ENCODE measurements at places on chromosomes 2 and 18.

DNA sequence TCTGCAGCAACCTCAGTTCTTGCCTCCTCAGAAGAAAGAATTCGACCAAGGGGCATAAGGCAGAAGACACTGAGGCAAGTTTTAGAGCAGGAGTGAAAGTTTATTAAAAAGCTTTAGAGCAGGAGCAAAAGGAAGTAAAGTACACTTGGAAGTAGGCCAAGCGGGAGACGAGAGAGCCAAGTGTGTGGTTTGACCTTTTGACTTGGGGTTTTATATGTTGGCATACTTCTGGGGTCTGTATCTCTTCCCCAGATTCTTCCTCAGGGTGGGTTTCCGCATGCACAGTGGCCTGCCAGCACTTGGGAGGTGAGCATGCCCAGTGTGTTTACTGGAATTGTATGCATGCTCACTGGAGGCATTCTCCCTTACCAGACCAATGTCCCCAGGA, 59.3 kb upstream of the ANKRD44 start:
- DNase-seq: no peak

DNA sequence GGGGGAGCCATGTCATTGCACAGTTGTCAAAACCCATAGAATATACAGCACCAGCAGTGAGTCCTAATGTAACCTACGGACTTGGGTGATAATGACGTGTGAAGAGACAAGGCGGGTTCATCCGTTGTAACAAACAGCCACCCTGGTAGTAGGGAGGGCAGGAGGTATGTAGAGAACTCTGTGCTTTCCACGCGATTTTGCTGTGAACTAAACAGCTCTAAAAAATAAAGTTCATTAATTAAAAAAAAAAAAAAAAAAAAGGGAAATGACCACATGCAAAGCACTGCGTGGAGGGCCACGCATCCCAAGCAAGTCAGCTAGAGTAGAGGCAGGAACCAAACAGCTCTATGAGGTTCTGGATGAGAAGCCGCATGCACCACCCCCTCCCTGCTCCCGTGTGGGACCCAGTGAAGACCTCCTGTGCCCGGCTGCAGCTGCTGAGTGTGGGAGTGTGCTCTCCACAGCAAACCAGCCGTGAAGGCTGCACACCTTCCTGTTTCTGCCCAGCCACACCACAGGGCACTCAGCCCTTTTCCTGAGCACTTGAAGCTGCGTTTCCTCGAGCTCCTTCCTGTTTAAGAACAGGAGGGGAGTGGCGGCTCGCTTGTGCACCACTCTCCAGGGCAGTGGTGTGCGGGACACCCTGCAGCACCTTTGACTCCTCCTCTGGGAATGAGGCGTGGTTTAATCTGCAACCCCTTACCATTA, 65.6 kb downstream of the ODC1 start:
- no peak for DNase-seq

GRCh38 chr2:166179201-166179600, 51.4 kb upstream of the SCN1A start:
- no peak for DNase-seq

- no peak for DNase-seq
These were observed 209.5 kb downstream of the DYM start for GRCh38 chr18:49250816-49251388.

GRCh38 chr2:163407296-163407695, 328.5 kb downstream of the FIGN start:
- DNase-seq: no peak

- no peak for DNase-seq
These were observed 93.8 kb downstream of the FIGN start for GRCh38 chr2:163641986-163642385.

Data from SK-N-DZ (cell line).